GM20000 (cell line): ENCODE measurements at places on chromosomes 5 and 9.
A peak's percentile ranks its signal among the peaks of the same experiment; 100 is the strongest.

DNA sequence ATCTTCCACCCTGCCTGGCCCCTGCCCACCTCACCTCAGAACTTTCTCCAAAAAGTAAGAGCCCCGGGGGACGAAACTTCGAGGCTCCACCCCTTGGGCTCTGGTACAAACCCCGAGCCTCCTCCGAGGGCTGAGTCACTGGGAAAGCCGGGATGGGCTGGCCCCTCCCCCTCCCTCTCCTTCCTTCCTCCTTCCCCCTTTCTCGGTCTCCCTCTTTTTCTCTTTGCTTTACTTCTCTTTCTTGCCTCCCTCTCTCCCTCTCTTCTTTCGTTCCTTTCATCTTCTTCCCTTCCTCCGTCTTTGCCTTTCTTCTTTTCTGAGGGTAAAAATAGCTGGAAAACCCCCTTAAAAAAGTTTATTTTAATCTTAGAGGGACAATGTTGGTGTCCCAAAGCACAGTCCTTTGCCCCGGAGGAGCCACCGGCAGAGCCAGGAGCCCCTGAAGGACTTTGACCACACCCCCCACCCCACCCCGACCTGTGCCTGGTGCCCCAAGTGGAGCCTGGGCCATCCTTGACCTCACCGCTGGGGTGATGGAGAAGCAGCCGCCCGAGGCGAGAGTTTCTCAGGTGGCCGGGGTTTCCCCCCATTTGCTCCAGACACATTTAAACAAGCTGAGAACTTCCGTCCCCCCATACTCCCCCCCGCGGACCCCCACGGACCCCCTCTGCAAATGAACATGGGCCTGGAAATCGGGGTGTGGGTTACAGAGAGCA is 5.7 kb upstream of the NOTCH1 start:
- DNase-seq = peak; percentile 84

DNA sequence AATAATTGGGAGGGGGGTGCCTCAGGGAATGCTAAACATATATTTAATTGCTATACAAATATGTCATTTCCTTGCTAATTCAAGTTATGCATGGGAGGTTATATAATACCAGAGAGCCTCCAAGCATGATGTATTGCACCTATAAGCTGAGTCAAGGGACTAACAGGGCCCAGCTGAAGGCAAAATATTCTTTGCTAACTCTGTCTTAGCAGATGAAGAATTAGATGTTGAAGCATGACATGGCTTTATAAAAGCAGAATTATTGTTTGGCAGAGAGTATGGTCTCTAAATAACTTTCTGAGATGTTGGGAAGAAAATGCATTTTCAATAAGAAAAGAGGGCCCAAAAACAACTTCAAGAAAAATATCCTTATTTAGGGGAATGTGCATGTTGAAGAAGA is 60.4 kb downstream of the SGCD start:
- DNase-seq = no peak

- DNase-seq = no peak
These were observed 422.1 kb upstream of the PIK3R1 start for GRCh38 chr5:67793418-67793817.

GRCh38 chr9:3436629-3437420 is 89.0 kb downstream of the RFX3 start:
- DNase-seq = no peak

DNA sequence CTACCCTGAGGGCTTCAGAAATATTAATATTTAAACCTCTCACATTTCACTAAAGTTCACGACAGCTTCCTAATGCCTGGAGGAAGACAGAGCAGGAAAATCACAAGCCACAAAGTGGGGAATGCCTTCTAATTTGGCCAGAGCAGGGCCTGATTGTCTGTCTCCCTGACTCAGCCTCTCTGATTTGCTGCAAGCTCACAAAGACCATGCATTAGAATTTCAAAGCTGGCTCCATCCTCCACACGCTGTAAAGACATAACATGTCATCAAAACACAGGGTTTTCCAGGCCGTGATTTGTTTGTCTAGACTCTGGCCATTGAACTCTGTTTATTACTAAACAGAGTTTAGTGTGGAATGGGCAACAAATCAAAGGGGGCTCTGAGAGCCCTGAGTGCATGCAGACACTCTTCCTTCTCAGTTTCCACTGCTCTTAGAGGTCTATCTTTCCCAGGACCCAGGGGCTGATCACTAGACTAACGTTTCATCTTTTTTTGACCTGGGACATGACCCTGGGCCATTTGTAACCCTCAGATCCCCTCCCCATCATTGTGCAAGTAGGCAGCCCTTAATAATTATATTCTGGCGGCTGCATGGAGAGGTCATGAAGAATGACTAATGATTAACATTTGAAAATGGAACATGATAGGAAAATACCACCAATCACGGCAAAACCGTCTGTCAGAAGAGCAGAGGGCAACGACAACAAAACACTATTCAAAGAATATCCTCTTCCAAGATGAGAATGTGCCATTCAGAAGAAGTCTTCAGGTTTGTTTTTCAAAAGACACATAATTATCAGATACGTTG is 140.2 kb downstream of the ENC1 start:
- no peak for DNase-seq

GRCh38 chr5:41788941-41789368 is 81.3 kb downstream of the OXCT1 start:
- no peak for DNase-seq

DNA sequence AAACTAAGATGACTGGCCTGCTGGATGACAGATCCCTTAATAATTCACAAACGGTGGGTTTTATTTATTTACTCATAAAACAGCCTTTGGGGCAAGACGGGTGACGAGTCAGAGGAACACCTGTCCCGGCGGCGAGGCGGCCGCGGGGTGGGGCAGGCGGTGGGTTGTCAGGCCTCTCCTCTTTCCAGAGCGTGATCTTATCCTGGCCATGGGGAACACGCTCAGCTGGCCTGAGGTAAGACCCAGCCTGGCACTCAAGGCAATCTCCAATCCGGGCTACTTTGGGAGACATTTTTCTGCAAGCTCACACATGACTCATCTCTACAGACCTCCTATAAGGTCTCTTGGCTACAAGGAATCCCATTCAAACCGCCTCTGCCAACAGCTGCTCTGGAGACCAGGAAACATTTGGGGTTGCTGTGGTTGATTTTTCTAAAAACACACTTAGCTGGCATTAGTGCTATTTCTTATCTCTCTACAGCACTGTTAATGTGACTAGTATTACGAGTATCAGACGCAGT is 6.3 kb downstream of the RAPGEF1 start:
- no peak for DNase-seq

- DNase-seq = no peak
These were observed 379.1 kb upstream of the KIF2A start for GRCh38 chr5:61926911-61927310.

DNA sequence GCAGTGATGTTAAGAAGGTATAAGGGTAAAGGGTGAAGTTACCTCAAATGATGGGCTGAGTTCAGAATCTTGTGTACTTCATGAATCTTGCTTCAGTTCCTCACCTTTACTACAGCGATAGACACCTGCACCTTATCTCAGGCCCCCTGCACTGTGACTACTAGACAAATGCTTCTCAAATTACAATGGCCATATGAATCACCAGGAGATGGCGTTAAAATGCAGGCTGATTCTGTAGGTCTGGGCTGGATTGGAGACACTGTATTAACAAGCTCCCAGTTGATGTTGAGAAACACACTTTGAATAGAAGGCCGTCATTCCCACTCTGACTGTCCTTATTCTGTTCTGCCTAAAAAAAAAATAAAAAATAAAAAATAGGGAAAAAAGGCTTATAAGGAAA is 29.8 kb downstream of the TARS1 start:
- DNase-seq = no peak

DNA sequence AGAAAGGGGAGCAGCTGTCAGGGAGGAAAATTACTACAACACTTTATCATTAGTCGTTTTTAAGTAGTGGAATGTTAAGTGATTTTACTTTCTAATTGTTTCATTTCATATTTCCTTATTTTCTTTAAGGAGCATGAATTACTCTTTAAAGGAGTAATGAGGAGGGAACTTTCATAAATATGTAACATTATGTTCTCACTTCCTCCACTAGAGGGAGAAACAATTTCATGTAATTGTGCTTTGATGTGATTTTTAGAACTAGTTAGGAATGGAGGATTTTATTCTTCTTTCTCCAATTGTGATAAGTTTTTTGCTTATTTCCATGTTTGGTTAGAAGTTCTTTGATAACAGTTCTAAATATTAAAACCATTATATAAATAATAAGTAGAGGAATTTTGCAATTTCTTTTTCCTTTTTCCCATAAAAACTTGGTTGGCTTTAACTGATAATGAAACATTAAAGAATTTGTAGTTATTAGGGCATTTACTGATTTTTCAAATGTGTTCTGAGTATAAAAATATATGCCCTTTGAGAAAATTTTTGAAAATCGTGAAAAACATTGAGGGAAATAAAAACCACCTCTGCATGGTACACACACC is 25.6 kb downstream of the CEP78 start:
- peak; percentile 25 for DNase-seq

- DNase-seq = no peak
These were observed 195.7 kb downstream of the PALM2AKAP2 start for GRCh38 chr9:109975574-109976295.

DNA sequence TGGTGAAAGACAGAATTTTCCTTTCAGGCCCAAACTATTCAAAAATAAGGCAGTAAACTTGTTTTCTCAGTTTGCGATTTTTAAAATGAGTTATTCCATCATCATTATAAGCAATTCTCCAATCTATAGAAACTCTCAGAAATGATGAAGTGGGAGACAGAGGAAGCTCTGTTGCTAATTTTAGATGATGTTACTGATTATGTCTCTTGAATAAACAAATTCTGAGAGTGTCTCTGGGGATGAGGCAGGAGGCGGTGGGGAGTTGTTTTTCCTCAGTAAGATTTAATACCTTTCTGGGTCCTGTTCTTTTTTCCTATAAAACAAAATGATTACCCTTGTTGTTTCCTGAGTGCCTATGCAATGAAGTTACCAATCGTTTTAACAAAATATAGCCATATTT is 43.9 kb upstream of the TEX48 start:
- DNase-seq = no peak

- DNase-seq = no peak
These were observed 64.6 kb downstream of the IL31RA start for GRCh38 chr5:55915783-55916182.

DNA sequence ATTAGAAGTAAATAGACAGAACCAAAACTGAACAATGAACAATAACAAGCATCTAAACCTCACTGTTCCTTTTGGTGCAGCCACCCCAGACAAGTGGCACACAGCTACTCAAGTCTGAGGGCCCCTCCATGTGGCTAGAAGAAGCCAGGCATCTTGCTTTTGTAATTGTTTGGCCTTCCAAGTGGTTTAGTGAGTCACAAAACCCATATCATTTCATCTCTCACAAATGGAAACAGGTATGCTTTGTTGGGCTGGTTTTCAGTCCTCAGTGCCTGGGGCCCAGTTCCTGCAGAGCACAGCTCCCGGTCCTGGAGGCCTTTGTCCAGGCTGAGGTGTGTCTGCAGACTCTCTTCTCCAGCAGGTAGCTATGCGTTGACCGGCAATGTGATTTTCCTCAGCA is 16.7 kb downstream of the PRLR start:
- no peak for DNase-seq

DNA sequence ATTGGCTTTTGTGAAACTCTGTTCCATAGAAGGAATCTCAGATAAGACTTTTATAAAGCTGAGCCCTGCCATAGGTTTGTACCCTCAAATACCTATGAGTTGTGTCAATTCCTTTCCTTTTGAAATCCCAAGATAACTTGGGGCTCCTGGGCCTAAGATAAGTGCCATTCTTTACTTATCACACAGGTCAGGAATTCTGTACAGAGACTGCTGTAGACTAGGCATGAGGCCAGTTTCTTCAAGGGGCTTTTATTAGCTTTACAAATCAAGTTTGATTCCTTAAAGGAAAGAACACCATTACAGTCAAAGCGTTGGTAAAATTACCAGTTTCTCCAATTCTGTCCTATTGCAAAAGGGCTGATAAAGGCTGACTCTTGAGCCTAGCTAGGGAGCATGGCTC is 39.2 kb downstream of the SHC3 start:
- no peak for DNase-seq

DNA sequence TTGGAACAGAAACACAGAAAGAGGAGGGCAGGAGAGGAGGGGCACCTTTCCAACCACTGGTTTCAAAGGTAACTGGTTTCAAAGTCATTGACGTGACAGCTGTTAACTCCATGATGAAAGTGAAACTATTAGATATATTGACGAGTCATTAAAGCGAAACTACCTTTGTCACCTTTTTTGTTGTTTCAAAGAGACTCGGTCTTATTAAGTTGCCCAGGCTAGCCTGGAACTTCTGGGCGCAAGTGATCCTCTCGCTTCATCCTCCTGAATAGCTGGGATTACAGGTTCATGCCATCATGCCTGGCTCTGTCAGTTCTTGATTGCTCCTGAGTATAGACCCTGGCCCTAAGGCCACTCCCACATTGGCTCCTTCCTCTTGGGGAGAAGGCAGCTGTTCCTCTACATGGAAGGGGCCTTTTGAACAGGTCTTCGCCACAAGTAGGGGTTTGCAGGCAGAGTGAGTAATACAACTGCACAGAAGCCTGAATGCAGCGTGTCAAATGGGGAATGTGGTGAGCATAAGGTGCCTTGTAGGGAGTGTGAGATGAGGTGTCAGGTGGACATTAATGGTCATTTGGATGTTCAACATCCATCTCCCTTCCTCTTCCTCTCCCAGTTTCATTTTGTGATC is 3.4 kb upstream of the F12 start:
- peak; percentile 60 for DNase-seq

DNA sequence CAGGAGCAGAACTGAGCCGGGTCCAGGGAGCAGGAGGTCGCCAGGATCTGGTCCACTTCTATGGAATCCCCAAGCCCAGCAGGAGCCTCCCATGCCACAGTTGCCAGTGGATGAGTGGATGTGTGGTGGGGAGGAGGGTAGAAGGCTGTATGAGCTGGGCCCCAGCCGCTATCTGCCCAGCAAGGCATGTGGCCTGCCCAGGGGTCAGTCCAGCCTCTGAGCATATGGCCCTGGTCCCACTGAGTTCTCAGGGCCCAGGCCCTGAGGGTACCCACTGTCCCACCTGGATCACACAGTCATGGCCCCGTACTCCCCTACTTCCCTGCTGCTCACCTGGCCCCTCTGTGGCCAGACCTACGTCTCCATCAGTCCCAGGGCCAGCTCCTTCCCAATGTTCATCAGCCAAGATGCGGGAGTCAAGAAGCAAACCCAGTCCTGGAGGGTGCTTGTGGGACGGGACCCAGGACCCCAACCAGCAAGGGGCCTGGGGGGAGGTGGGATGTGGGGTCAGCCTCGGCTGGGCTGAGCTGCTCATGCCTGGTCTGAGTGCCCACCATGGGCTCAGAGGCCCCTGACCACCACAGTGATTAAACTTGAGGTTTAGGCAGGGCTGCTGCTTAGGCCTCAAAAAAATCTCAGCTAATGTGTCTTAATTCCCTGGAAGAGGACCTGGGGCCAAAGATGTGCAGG is 152.7 kb downstream of the COL23A1 start:
- no peak for DNase-seq

- DNase-seq = no peak
These were observed 140.2 kb upstream of the TRIM32 start for GRCh38 chr9:116546711-116547581.
